ENCODE measurements at places on chromosomes 1 and 21.

- no peak for DNase-seq
Observed at GRCh38 chr1:58304346-58304975, 242.1 kb downstream of the OMA1 start.

DNA sequence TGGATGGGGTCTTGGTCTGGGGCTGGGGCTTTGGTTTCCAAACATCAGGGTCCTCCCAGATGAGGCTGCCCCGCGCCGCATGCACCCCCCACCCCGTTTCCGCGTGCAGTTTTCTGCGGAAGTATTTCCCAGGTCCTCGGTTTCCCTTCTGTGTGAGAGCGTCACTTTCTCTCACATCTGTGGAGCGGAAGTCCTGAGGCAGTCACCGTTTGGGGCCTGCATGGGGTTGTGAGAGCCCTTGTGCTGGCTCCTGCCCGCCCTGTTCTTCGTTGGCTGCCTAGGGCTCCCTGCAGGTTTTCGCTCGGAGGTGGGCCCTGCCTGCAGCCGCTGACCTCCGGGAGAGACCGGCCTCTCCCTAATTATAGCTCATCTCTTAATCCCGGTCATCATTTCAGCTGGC, 88.0 kb downstream of the GALNT2 start:
- no peak for DNase-seq

DNA sequence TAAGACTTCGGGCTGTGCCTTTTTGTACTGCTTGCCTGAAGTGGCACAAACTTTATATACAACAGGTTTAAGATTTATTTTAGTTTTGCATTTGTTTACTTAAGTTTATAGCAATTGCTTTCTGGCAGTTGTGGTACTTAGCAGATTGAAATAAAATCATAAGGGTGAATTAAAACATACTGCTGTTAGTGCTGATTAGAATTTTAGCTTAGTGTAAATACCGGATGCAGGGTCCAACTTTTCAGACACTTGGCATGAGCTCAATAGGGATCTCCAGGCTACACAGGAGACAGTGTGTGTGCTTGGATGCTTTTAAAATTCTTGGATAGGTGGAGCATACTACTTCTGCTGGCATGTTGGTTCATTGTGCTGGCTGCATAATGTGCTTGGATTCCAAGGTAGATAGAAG, 159.6 kb downstream of the NFIA start:
- no peak for DNase-seq

DNA sequence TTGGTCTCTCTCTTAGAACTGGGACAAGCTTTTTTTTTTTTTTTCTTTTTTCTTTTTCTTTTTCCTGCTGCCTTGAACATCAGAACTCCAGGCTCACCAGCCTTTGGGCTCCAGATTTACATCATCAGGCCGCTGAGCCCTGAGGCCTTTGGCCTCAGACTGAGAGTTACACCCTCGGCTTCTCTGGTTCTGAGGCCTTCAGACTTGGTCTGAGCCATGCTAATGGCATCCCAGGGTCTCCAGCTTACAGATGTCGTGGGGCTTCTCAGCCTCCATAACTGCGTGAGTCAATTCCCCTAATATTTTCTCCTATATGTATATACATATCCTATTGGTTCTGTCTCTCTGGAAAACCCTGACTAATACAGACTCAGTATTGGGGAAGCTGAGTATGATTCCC, 36.5 kb upstream of the RC3H1 start:
- DNase-seq, result no peak

DNA sequence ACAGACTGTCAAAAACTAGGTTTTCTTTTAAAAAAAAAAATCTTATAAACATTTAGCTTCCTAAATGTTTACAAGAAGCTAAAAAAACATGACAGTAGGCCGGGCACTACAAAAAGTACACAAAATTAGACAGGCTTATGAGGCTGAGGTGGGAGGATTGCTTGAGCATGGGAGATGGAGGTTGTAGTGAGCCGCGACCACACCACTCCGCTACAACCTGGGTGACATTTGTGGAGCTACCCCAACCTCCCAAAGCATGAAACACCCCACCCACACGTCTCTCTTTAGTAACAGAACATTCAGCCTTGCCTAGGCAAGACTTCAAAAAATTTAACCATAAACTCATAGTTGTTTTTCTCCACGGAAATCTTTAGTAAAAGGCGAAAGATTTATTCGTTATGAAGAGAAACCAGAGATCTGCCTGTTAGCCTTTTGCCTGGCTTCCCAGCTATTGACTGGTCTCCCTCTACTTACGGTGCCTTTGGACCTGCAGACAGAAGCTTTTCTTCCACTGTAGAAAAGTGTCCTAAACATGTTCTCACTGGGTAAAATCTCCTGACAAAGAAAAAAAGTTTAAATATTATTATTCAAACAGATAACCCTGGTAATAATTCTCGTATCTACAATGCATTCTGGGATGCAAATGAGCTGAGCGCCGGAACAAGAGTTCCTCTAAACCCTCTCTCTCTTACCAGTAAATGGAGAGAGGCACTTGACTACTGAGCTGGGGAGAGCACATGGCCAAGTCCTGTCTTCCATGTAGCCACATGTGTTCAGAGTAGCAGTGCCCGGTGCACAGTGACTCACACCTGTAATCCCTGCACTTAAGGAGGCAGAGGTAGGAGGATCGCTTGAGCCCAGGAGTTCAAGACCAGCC, 9.2 kb downstream of the RNU5D-1 start:
- DNase-seq, result no peak

GRCh38 chr1:56881417-56881816, 26.8 kb downstream of the C8A start:
- no peak for DNase-seq

DNA sequence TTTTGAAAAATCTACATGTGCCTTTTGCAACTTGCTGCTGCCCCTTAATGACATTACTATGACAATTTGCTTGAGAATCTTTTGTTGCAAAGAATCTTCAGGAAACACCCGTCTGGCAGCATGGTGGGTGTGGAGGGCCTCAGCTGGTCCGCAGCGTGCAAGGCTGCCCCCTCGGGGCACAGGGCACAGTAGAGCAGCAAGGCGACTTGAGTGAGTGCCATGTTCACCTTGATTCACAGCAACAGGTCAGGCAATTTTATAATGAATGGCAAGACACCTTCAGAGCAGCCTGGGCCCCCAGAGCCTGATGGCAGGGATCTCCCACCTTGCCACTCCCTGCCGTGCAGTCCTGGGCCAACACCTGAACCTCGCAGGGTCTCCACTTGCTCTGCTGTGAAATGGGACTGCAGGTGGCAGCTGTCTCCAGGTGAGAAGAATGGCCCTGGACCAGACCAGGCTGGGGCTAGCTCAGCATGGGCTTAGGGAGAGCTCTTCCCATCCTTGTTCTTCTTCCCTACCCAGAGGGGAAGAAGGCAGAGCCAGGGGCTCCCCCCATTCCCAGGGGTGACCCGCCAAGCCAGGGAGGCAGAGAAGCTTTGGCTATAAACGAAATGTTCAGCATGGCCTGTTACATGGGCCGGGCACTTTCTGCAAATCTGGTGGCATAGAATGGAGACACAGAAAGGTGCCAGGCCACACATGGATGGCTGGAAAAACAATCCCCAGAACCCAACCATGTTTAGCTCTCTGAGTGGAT, 34.5 kb upstream of the ACTRT2 start:
- no peak for DNase-seq

GRCh38 chr1:215474940-215475339, 92.2 kb upstream of the KCTD3 start:
- no peak for DNase-seq

DNA sequence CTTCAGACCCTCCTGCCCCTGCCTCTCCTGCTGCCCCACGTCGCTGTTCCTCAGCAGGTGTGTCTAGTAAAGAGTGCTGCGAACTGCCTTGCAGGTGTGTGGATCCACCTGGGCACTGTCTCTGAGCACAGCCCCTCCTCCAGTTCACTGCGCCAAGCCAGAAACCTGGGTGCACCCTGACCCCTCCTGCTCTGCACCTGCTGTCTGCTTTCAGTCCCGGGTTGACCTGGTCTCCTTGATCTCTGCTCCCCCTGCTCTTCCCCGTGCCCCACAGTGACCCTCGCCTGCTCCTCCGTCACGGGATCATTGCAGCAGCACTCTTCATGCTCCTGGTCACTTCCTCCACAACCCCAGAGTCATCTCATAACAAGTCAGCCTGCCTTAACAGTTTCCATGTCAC, 6.5 kb downstream of the A3GALT2 start:
- DNase-seq, result no peak

- no peak for DNase-seq
Observed at GRCh38 chr1:231487019-231487418, 41.5 kb upstream of the TSNAX start.

DNA sequence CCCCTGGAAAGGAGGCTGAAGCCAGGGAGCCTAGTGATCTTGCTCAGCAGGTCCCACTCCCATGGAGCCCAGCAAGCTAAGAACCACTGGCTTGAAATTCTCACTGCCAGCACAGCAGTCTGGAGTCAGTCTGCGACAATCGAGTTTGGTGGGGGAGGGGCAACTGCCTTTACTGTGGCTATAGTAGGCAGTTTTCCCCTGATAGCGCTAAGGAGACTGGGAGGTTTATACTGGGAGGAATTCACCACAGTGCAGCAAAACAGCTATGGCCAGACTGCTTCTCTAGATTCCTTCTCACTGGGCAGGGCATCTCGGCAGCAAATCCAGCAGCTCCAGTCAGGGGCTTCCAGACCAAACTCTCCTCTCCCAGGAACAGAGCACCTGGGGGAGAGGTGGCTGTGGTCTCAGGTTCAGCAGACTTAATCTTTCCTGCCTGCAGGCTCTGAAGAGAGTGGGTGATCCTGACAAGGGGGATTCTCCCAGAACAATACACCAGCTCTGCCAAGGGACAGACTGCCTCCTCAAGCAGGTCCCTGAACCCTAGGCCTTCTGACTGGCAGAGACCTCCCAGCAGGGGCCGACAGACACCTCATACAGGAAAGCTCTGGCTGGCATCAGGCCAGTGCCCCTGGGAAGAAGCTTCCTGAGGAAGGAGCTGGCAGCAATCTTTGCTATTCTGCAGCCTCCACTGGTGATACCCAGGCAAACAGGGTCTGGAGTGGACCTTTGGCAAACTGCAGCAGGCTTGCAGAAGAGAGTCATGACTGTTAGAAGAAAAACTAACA, 548.5 kb upstream of the NEGR1 start:
- DNase-seq, result no peak

DNA sequence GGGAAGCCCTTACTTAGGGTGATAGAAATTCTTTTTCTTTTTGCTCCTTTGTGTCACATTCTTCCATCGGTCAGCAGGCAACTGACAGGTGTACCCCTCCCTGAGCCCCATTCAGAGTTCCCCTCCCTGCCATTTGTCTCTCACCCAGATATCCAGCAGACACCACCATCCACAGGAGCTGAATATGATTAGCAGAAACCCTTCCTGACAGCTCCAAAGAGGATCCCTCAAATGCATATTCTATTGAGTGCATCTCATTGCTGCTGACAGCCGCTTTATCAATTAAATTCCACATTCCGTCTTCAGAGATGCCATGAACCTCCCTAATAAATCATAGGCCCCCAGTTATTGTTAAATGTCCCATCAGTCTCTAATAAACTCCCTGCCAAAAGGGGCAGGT, 6.1 kb upstream of the DDX20 start:
- DNase-seq, result no peak
